ENCODE measurements at places on chromosomes 5 and 9. TPM values are rescaled to one million over a fixed set of nuclear protein-coding genes. Genes with fewer than 3 reads are reported as not detected.

The ZFP2 gene
- total RNA-seq = 0.32 TPM

The CYLC2 gene
- total RNA-seq = not detected

The FOXD4L5 gene
- 1.5 TPM for total RNA-seq

GRCh38 chr5:68250661-68251298, 35.2 kb downstream of the PIK3R1 start:
- no peak for DNase-seq

DNA sequence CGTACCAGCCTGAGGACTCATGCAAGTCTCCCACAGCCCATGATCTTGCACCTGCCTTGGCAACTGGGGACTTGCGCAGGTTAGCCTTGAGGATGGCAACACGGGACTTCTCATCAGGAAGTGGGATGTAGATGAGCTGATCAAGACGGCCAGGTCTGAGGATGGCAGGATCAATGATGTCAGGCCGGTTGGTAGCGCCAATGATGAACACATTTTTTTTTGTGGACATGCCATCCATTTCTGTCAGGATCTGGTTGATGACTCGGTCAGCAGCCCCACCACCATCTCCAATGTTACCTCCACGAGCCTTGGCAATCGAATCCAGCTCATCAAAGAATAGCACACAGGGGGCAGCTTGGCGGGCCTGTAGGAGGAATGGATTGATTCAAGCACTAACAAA, 13.0 kb downstream of the VCP start:
- DNase-seq = no peak
